ENCODE measurements at places on chromosomes 7 and 10.
A peak's percentile ranks its signal among the peaks of the same experiment; 100 is the strongest.

- peak; percentile 5 for DNase-seq
Measured at GRCh38 chr10:128540128-128540762, 414.0 kb upstream of the MKI67 start.

DNA sequence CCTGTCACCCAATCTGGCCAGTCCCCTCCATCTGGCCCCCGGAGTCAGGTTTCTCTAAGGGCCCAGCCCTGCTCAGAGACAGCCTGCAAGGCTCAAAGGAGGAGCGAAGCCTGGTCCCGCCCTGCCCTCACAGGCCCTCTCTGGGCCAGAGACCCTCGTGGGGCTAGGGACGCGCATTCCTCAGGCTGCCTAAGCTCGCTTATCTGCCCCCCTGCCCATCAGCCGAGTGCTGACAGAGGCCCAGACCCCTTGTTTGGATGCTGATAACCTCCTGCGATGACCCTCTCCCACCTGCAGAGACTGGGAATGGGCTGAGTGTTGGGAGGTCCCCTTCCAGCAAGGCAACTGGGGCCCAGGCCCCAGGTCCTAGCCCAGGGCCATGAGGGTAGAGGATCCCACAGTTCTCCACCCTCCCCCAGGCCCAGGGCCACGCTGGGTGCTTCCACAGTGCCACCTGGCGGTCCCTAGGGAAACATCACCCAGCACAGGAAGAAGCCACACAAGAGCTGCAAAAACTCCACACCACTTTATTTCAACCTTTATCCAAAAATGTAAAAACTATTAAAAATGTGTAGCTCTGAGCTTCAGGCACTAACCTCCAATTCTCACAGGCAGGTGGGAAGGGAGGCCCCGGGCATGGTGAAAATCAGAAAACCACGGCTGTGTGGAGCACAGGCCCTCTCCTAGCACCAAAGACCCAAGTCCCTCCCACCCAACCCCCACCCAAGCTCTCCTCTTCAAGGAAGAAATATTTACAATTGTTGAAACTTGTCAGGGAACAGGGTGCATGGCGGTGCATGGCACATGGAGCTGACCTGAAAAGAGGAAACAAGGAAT, 2.2 kb downstream of the NPM3 start:
- DNase-seq, result peak; percentile 57

DNA sequence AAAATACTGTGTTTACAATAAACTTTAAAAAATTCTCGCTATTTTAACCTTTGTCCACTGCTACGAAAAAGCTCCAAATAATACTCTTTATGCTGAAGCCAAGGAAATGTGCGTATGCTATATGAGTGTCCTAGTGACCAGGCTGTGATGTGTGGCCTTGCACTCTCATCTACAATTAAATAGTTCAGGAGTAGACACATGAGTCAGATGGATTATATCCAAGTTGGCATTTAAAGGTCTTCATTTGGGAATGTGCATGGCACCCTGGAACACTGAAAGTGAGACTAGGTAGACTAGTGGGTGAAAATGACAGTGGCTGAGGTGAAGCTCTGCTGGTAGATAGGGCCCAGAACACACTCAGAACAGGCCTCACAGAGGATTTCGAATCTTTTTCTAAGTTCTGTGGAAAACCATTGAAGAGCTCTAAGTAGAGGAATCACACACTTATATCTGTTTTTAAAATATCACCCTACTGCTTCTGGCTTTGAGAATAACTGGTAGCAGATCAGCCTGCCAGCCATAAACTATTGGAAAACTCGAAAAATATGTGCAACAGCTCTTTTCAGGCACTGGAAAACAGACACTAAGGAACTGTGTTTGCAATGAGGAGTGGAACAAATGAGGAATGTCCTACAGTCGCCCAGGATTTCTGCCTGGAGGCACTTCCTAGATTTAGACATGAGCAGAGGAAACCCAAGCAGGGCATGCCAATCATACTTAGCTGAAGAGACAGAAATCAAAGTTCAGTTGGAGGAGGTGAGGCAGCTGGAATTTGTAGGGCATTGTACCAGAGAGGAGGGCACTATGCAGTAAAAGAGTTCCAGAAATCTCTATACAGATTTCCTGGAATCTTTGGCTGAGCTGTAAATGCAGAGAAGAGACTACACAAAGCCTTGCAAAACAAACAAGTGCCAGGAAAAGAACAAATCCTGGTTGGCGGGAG, 603.8 kb upstream of the LRRTM3 start:
- DNase-seq, result peak; percentile 17

GRCh38 chr10:77941790-77942189, 15.2 kb upstream of the DLG5 start:
- no peak for DNase-seq

Data from fibroblast of upper back skin (primary cell).